ENCODE measurements at places on chromosomes 3 and 15.

DNA sequence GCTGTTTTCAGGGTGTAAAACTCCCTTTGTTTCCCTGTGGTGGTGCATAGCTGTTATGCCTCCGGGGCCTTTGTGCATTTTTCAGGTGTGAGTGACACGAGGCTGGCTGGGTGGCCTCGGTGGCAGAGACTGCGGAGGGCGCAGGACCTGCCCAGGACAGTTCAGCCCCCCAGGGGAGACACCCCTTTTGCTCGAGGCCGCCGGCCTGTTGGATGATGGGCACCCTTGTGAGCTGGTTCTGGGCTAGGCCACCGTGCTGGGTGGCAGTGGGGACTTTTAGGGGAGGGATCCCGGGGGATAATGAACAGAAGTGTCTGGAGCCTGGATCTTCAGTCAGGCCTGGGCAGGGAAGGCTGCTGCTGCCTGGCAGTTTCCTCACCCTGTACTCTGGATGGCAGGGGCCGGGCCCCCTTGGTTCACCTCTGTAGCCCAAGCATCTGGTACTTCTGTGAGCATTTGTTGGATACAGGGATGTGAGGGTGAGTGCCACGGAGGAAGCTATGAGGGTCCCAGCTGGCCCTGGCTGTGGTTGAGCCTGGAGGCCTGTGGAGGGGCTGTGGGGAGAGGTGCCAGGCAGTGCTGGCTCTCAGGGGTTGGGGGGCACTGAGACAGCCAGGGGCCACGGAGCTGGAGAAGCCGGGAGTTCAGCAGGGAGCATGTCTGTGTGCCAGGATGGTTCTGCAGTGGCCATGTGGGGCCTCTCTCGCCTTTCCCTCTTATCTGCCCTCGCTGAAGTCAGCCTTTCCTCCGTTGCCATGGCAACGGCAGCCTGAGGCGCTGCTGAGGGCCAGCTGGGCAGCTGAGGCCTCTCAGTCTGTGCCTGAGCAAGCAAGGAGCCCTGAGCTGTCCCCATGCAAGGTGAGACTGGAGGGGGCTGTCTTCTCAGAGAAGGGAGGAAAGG lies 49.0 kb downstream of the KY start:
- DNase-seq = no peak

GRCh38 chr3:51916418-51916817 lies 13.3 kb upstream of the IQCF1 start:
- DNase-seq = no peak

GRCh38 chr15:95910643-95911212 lies 419.8 kb upstream of the NR2F2 start:
- DNase-seq = no peak

GRCh38 chr3:30084971-30085403 lies 521.4 kb upstream of the TGFBR2 start:
- no peak for DNase-seq

DNA sequence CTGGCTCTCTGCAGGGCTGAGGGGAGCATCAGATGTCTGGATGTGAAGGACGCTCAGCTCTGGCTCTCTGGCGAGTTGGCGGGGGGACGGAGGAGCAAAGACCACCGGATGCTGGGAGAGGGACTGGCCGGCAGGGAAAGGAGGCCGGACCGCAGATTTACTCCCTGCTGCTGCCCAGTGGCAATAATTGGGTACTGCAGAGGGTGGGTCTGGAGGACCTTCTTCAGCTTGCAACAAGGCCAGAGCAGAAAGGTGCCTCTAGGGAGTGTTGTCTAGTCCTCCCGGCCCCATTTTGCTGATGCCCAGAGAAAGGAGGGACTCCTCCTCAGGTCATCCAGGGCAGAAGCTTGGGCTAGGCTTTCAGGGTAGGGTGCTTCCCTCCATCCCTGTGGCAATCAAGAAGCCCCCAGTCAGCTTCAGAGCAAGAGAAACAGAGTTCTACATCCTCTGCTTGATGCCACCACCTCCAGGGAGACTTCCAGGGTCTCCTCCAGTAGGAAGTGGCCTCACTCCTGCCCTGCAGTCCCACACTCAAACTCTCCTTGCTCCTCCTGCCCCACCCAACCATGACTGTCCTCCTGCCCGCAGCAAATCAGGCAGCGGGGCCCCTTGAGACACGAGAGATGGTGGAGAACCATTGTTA lies 20.3 kb upstream of the CSPG4 start:
- peak; percentile 55 for DNase-seq
